Hepatocyte (in vitro differentiated cells): ENCODE measurements at places on chromosomes 3 and 15.

DNA sequence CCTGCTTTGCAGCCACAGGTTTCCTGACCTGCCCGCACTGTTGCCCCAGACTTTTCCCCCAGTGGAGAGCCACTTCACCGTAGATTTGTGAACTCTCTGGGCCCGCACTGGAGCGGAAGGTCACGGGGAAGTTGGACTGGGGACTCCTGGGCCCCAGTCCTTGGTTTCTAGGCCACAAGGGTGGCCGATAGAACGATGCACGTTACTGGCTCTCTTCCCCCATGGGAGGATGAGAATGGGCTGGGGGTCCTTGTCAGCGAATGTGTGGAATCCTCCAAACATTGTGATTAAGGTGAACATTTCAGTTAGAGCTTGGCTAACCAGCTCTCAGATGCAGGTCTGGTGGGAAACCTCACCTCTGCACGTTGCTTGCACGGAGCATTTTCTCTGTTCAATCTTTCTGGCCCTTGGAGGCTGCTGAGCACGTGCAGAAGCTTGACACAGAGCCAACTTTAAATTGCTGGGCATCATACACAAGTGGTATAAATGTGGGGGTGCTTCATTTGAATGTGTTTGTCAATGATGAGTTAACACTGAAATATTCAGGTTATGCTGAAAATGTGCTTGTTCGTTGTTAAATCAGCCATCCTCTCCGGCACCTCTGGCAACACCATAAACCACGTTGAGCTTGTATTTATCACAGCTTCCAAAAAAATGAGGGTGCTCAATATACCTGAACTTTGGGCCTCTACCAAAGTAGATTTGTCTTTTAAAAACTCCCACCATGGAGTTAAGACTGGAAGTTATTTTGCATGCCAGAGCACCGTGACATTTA lies 976 bp downstream of the DIS3L start:
- peak; percentile 58 for DNase-seq

DNA sequence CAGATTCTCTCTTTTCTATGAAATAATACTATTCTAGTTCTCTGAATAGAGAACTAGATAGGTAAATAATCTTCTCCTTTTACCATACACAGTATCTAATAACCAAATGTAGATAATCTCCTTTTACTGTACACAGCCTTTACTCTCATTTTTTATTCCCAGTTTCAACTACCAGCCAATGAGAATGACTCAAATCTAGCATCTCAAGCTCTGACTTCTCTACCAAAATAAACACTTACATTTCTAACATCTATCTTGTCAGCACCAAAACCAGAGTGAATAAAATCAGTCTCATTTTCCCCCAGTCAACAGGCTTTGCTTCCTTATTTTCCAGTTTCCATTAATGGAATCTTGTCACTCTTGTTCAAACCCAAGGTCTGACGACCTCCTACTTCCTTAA lies 36.9 kb downstream of the LRRFIP2 start:
- DNase-seq = no peak

- DNase-seq = peak; percentile 72
Observed at GRCh38 chr15:38707802-38708671, 143.4 kb upstream of the RASGRP1 start.

DNA sequence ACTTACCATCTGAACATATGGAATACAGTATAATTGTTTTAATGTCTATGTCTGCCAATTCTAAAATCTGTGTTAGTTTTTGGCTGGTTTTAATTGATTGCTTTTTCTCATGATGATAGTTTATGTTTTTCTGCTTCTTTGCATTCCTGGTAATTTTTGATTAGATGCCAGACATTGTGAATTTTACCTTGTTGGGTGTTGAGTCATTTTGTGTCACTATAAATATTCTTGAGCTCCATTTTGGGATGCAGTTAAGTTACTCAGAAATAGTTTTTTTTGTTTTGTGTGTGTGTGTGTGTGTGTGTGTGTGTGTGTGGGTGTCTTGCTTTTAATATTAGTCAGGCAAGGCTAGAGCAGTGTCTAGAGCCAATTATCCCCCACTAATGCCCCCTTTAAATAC lies 818.8 kb upstream of the NR2F2 start:
- DNase-seq = no peak

DNA sequence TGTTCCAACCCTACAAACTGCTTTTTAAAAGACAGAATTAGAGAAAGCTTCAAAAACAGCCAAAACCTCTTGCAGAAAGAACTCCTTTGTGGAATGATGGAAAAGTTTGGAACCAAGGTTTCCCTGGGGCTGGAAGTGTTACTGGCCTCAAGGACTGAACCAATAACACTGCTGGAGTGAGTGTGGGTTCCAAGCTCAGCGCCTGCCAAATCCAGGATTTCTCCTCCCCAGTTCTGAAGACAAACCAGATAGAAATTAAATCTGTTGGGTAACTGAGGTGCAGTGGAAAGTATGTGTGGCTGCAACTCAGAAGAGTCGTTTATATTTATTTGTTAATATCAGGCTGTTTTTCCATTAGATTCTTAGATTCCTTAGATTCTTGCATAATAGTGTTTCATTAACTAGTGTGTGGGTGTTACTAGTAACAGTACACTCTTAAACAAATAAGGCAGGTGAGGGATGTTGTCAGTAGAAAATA lies 66.5 kb upstream of the FNDC3B start:
- DNase-seq = no peak
